ENCODE measurements at places on chromosomes 1 and 21. TPM values are rescaled to one million over a fixed set of nuclear protein-coding genes. Genes with fewer than 3 reads are reported as not detected.

GRCh38 chr1:8032366-8032910, 6.3 kb upstream of the ERRFI1 start:
- peaks cover 13% of the 10 kb centered on the region for H3K4me1 ChIP-seq
- no peaks in the 10 kb centered on the region for H3K27me3 ChIP-seq
- no peak for DNase-seq
- H3K36me3 ChIP-seq, result no peaks in the 10 kb centered on the region

DNA sequence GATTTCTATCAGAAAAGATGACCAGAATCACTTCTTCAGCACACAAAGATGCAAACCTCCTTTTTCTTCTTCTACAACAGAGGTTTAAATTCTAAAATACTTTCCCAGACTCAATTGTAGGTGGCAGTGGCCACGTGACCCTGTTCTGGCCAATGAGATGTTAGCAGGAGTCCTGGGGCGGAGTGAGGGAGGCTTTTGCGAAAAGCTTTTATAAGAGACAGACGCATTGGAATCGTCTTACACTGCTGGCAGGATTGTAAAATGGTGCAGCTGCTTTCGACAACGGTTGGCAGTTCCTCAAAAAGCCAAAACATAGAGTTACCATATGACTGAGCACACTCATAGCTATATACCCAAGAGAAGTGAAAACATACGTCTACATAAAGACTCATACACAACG, 87.0 kb upstream of the MAGI3 start:
- no peak overlapping the region for H3K4me3 ChIP-seq
- H3K36me3 ChIP-seq, result no peaks in the 10 kb centered on the region
- no peak for DNase-seq
- no peaks in the 10 kb centered on the region for H3K4me1 ChIP-seq

DNA sequence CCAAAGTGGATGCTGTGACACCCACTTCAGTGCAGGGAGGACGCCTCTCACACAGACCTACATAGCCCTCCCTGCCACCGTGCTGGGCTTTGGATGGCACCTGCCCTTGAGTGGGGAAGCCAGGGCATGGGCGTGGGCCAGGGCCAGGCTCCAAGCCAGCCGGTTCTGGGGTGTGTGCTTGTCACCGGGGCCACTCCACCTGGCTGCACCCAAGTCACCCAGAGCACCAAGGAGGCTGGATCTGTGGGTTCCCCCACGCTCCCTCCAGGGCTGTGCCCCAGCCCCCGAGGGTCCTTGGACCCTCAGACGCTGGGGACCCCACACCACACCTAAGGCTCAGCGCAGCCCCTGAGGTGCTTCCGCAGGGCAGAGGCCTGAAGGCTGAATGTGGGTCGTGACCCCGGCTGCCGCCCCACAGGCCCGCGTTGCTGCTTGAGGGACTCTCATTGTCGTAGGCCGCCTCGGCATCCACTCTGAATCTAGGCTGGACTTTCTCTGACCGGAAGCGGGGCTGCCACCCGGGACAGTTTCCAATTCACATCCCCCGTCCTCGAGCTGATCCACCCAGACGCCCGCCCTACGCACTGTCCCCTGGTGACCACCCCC, 1.5 kb downstream of the MXRA8 start:
- H3K4me3 ChIP-seq, result peak overlapping the region; percentile 54
- H3K27me3 ChIP-seq, result no peaks in the 10 kb centered on the region
- H3K4me1 ChIP-seq, result peaks cover 97% of the 10 kb centered on the region
- no peaks in the 10 kb centered on the region for H3K36me3 ChIP-seq

DNA sequence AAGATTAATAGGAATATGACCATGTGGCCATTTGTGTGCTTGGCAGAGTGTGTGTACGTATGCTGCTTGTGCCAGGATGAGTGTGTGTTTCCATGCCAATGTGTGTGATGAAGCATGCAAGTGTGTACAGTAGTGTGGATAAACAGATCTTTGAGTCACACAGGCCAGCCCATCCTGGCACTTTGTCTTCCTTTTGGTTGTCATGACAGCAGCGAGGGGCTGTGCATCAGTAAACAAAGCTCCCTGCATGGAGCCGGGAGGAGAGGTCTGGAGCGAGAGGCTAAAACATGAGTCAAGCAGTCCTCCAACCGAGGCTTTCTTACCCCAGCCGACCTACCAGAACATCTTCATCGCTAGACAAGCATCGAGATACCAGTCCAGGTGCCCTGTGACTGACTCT, 221.2 kb downstream of the CACNA1E start:
- no peak overlapping the region for H3K4me3 ChIP-seq
- no peak overlapping the region for H3K27ac ChIP-seq
- no peak for DNase-seq
- H3K27me3 ChIP-seq, result no peaks in the 10 kb centered on the region
- H3K36me3 ChIP-seq, result no peaks in the 10 kb centered on the region

GRCh38 chr1:239212811-239213220, 173.6 kb upstream of the CHRM3 start:
- H3K4me3 ChIP-seq, result no peak overlapping the region
- DNase-seq, result no peak
- no peak overlapping the region for H3K27ac ChIP-seq
- no peaks in the 10 kb centered on the region for H3K27me3 ChIP-seq
- H3K36me3 ChIP-seq, result no peaks in the 10 kb centered on the region

GRCh38 chr1:1832820-1833219, 54.5 kb upstream of the NADK start:
- no peaks in the 10 kb centered on the region for H3K27me3 ChIP-seq
- H3K36me3 ChIP-seq, result peaks cover 6% of the 10 kb centered on the region
- DNase-seq, result no peak
- peaks cover 34% of the 10 kb centered on the region for H3K4me1 ChIP-seq

Gene LCE1C
- total RNA-seq, result not detected

Gene B3GALT5
- total RNA-seq, result 1.5 TPM

Gene WNT9A
- total RNA-seq, result 2.9 TPM
